Stimulated activated CD4-positive, alpha-beta T cell treated with anti-CD3 and anti-CD28 coated beads, Interleukin-1b, Interleukin-23, amount 100 ng/mL, for 1 hour (primary cell): ENCODE measurements at places on chromosomes 6 and 20.

DNA sequence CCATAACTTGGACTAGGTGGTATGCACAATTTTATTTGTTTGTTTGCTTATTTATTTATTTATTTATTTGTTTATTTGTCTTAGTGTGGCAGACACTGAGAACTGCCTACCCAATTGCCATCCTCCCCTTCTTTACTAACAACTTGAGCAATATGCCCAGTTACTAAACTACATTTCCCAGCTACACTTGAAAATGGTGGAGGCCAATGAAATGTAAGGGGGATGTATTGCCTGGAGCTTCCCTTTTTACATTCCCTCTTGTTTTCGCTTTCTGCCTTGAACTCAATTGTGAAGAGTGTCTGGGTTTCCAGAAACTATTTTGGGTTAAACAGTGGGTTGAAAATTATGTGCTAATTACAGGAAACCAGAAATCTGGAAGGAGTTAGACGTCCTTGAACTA, 152.7 kb upstream of the FKBP1C start:
- DNase-seq: no peak

DNA sequence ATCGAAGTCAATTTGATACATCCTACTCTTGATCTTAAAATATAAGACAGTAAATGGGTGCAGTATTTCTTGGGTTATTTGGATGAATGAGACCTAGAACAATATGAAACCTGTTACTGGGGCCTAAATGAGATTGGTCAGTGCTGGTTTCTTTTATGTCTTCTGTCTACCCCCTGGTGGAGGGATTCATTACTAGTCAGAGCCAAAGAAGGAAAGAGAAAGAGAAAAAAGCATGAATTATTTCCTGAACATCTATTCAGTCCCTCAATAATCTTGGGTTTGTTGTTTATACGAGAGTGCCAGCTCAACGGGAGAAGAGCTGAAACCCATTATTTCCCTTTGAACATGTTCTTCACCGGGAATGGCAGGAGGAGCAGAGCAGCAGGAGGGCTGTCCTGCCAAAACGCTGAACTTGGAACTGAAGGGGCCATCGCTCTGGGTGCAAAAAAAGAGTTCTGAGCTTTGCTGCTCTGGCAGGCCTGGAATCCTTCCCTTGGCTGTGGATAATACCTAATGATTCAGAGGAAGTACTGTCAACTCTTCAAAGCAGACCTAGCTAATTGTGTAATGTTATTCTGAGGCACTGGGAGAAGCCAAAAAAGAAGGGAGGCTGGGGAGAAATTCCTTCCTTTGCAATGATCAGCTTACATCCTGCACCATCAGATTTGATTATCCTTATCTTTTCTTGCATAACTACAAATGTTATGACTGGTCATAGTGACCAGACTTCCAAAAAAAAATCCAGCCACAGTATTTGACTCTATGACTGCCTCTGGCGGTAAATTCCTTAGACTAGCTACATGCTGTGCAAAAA, 72.0 kb downstream of the BLOC1S5 start:
- DNase-seq: no peak

DNA sequence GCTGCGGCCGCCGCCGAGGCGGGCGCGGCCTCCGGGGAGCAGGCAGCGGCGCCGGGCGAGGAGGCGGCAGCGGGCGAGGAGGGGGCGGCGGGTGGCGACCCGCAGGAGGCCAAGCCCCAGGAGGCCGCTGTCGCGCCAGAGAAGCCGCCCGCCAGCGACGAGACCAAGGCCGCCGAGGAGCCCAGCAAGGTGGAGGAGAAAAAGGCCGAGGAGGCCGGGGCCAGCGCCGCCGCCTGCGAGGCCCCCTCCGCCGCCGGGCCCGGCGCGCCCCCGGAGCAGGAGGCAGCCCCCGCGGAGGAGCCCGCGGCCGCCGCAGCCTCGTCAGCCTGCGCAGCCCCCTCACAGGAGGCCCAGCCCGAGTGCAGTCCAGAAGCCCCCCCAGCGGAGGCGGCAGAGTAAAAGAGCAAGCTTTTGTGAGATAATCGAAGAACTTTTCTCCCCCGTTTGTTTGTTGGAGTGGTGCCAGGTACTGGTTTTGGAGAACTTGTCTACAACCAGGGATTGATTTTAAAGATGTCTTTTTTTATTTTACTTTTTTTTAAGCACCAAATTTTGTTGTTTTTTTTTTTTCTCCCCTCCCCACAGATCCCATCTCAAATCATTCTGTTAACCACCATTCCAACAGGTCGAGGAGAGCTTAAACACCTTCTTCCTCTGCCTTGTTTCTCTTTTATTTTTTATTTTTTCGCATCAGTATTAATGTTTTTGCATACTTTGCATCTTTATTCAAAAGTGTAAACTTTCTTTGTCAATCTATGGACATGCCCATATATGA, 3.2 kb downstream of the MARCKS start:
- DNase-seq: no peak

GRCh38 chr6:145276756-145277155, 458.6 kb downstream of the EPM2A start:
- DNase-seq: no peak

GRCh38 chr6:151186804-151187330, 52.9 kb upstream of the AKAP12 start:
- no peak for DNase-seq

- DNase-seq: no peak
Measured at GRCh38 chr6:85404564-85405174, 45.2 kb upstream of the NT5E start.

DNA sequence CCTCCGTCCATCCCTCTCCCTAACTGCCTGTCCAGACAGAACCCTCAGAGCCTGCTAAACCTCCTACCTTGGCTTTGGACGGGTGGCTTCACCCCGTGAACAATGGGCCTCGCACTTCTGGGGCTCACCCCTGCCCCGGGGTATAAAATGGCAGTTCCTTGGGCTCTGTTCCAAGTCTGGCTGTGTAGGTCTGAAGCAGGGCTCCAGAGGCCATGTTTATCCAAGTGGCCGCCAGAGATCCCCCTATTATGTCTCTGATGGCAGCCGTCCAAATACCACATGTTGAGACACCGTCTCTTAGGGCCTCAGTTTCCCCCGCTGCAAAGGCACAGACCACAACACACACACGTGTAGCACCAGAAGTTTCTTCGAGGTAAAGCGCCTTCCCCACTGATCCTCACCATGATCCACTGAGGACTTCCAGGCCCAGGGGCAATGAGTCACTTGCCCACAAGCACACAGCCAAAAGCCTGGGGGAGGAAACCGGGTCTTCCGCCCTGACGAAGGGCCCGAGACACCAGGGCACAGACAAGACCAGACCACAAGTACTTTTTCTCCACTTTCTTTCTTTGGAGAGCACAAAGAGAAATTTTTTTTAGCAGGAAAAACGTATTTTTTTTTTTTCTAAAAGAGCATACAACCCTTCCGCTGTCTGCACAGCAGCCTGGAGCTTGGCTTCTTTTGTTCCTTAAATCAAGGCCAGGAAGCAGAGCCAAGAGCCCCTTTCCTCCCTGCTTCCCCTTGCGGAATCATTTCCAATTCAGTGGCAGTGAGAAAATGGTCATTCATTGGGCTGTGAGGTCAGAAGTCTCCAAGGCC, 11.8 kb downstream of the CPNE5 start:
- DNase-seq: no peak

DNA sequence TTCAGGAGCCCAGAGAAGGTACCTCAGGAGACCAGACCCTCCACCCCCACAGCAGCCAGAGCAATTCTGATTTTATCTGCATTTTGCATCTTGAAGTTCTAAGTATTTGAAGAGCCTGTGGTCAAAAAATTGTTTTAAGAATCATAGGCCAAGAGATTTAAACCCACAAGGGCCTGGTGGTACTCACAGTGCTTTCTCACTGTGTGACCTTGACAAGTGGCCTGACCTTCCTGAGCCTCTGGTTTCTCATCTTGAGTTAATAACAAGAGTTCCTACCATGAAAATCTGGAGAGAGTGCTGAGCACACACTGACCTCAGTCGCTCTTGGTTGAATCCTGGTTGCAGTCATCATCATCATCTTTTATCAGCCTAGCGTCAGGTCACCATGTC, 45.4 kb upstream of the ID1 start:
- no peak for DNase-seq

GRCh38 chr20:36824142-36824940, 50.8 kb upstream of the DSN1 start:
- no peak for DNase-seq

DNA sequence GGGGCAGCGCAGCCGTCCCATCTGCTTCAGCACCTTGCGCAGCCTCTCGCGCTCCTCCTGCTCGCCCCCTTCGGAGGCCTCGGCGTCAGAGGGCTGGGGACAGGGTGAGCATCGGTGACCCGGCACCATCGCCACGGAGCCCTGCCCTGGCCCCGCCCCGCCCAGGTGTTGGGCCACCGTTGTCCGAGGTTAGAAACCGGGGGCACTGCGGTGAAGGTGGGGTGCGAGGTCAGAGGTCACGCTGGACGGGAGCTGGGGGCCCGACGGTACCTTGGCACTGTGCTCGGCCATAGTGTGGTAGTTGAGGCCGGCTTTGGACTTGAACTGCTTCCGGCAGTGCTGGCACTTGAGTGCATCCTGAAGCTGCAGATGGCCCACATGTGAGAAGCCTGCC, 6.4 kb downstream of the ZNF512B start:
- no peak for DNase-seq

DNA sequence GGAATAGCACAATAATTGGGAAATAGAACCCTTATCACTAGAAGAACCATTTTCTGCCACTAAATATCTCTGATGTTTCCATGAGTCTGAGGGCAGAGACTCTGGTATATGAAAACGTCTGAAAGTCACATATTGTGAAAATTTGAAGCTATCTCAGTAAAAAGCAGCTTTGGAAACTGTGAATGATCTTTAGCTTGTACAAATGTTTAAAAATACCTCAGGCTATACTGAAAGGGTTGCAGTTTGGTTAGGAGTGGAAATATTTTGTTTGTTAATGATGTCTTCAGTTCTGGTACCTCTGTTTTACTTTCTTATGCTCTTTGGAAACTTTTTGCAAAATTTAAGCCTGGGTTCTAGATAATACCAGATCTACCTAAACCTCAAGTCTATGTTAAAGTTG, 135.0 kb downstream of the SLC16A10 start:
- no peak for DNase-seq

DNA sequence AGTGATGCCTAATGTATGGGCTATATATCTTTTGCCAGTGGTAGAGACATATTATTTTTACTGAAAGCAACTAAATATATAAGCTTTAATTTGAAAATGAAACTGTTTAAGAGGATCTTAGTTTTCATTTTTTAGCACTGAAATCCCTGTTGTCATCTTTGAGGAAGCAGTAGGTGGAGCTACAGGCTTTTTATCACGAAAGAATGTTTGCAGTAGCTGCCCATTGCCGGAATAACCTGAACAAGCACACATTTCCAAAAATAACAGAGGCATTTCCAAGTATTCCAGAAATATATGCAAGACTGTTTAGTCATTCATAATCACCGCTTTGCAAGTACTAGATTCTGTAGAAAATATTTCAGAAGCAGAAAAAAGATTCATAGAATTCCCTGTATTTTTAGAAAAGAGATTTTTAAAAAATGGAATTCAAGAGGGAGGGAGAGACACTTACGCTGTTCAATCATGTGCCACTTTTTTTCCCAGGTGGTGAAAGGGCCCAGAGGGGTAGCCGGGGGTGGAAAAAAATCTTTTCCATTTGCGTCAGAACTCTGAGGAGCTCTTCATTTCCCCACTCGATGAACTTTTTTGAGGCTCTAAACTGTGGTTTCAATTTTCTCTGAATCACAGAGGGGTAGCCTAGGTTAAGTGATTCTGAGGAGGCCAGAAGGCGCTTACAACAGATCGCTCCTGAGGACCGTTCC, 142.5 kb upstream of the FERMT1 start:
- no peak for DNase-seq

- no peak for DNase-seq
Measured at GRCh38 chr20:19764207-19764606, 6.1 kb downstream of the RIN2 start.

DNA sequence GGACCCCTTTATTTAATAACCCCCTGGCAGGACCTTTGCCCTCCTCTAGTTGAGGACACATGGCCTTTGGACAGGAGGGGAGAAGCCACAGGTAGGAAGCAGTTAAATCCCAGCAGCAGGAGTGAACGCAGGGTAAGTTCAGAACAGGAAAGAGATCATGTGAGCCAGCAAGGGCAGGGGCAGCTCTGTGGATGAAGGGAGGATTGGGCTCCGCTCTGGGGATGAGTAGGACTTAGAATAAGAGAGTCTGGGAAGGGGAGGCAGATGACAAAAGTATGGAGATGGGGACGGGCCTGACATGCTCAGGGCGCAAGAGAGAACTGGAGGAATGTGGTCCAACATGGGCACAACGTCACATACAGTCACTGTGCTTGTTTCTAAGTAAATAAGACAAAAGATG, 89.0 kb downstream of the NDUFAF5 start:
- no peak for DNase-seq

DNA sequence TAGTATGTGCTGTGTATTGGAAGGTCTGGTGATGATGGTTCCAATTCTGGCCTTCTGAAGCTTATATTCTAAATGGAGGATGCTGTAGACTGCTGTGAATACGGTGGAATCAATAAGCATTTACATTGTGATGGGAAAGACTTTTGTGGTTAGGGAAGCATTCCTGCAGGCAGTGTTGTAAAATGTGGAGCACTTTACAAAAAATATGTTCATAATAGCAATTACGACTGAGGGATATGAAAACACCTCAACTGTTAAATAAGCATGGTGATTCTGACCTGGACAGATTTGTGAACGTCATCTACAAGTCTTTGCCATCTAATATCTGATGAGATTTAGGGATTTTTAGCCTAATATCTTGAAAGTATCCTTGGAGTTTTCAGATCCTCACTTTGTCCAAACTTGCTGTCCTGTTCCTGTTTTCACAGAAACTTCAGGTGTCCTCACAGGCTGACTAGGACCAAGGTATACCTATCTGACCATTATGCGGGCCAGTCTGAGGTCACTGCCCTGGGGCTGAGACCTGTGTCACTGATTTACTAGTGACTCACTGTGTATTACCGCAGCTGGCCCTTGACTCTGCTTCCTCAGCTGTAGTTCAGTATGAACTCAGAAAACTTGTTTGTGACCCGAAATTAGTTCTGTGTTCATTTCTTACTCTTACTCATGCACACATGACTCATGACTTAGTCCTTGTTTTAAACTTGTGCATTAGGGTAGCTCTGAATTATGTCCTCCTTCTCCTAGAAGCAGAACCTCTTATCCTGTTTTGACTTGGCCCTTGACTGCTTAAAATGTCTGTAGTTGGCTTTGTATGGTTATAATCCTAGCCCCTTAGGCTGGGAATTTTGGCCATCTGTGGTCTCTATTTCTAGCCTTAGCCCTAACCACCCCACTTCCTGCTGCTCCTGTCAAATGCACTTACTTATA, 343.0 kb downstream of the CDKAL1 start:
- no peak for DNase-seq

GRCh38 chr6:111793711-111794111, 79.5 kb downstream of the FYN start:
- no peak for DNase-seq

GRCh38 chr20:49323622-49324238, 45.9 kb upstream of the ZNFX1 start:
- no peak for DNase-seq

- DNase-seq: no peak
Measured at GRCh38 chr6:122429323-122429722, 29.9 kb downstream of the HSF2 start.

DNA sequence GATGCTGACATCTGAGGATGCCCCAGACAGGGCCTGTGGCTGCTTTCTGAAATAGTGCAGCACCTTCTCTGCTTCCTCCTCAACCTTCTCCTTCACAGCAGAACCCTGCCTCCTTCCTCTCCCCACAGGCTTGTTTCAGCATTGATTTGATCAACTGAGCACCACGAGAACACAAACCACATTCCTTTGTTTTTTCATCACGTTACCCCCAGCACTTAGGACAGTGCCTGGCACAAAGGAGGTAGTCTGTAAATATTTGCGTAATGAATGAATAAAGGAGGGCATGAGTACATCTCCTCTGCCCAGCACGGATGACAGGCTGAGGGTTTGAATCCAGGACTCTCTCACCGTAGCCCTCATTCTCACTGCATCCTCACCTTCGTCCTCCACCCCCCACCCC, 21.3 kb upstream of the WFDC2 start:
- DNase-seq: no peak
